AG09319 (cell line): ENCODE measurements at places on chromosomes 4 and X.

DNA sequence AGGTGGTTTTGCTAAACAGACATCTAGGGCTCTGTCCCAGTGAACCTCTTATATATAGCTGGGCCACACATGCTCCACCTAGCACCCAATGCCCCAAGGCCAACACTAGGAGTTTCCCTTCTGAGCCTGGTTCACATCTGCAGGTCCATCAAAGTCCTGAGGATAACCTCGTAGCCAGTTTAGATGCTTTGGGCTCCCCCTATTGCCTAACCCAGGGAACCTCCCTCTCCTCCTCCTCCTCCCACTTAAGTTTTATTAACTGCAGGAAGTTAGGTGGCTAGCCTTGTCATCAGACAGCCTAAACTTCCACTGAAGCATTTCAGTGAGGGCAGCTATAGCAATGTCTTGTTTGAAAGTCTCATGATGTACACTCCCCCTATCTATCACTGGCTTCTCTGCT, 88.0 kb downstream of the GUCY2F start:
- no peak for DNase-seq

DNA sequence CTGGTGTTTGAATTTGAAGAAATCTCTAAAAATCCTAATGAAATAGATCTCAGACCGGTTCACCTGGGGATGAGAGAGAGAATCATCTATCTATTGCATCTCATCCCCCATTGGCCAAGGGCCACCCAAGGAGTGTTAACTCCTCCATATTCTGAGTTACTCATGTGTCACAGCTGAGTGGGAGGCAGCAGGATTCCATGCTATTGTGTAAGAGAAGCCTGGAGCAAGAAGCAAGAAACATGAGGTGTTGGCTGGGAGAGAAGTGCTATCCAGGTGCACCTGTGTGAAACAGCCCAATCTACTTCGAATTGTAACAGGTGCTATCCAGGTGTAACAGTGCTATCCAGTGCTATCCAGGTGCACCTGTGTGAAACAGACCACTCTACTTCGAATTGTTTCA, 150.3 kb upstream of the MAOA start:
- DNase-seq = no peak

DNA sequence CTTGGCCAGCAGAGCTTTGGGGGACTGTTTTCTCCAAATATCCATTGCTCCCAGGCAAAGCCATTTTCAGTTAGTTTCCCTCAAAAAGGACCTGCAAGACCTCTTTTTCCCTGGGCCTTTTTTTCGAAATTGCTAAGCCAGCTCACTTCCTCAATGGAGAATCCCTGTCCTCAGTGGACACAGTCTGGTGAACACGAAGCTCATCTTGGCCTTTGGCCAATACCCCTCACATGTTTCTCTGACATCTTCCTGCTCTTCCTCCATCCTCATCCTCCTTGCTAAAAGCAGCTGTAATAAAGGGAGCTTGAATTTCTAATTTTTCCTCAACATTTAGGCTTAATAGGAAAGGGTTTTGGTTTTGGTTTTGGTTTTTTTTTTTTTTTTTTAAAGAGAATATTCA, 17.6 kb upstream of the PRPS1 start:
- DNase-seq = no peak

- DNase-seq = no peak
Observed at GRCh38 chr4:83732114-83732635, 196.3 kb downstream of the GPAT3 start.

- no peak for DNase-seq
Observed at GRCh38 chrX:153727123-153727931, 2.7 kb downstream of the ABCD1 start.

DNA sequence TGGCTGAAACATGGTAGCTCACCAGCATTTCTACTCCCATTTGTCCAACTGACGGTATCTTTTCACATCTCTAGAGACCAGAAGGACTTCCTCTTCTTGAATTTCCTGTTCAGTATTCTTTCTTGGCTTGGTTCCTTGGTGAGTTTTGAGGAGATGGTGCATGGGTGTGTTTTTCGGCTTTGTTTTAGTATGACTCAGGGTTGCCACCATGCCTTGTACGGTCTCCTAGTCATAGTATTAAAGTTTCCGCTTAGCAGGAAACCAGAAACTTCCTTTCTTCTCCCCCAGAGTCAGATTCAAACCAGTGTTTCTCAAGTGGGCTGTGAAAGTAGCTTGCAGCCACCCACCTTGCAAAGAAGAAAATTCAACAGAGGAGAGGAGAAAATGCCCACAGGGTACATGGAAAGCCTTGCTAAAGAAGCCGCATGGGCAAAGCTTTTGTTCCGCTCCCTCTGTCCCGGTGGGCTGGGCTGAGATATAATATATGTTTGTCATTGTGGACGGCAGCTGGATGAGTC, 5.7 kb downstream of the CD99 start:
- DNase-seq = peak; percentile 50

DNA sequence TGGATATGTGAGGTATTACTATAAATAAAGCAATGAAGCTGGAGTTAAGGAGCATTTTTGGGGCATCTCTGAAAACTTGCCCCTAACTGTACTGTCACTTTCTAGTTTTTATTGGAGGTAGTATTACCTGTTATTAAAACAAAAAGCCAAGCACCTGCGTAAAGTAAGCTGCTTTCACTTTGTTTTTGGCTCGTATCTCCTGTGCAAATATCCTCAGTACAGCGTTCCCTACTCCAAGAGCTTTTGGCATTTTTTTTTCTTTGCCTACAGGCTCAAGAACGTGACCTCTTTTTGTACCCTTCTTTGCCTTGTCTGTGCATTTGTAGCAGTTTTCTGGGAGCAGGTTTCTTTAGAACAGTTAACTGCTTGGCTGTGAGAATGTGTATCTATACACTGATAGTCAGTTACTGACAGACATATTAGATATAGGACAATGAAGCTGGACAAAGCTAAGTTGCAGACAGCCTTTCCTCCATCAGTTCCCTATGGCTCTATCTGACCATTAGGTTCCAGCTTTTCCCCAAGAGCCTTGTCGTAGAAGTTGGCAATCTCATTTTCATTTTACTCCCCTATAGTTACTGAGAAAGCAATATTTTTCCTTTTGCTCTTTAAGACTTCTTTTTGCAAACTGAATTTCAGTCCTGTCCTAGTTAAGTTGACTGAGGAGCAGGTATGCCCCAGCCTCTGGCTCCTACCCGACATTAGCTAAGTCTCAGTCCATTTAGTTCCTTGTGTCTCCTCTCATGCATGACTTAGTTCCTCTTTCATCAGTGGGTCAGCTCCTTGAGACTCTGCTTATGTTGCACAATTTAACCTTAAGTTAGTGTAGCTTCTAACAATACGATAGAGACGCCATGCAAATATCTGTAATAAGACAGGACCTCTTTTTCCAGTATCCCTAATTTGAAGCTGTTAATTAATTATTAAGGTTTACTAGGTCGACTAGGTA, 71.5 kb upstream of the HPRT1 start:
- DNase-seq = no peak

GRCh38 chr4:89803915-89804314, 33.0 kb downstream of the SNCA start:
- DNase-seq = no peak

DNA sequence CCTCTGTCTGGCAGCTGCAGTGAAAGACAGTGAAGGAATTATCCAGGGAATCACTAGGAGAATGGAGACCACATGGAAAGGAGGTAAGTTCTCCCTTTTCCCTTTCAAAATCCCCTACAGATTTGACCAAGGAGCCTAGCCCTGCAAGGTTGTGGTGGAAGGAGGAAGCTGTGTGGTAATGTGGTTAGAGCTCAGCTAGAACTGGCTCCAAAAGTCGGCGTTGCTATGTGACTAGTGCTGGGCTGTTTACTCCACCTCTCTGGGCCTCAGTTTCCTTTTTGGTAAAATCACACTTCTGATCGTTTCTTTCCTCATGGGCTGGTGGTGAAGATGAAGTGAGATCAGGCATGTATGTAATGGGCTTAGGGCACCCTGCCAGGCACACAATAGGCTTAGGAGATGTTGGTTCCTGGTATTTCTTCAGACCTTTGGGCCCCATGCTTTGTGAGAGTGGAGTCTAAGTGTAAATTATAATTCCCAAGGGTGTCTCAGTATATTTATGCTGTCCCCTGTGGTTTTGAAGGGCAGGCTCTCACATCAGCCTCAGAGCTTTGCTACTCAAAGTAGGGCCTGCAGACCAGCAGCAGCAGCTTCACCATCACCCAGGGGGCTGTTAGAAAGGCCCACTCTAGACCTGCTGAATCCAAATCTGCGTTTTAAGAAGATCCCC, 183.7 kb upstream of the BCOR start:
- DNase-seq = no peak

- no peak for DNase-seq
Observed at GRCh38 chr4:26985873-26986272, 125.2 kb downstream of the STIM2 start.
